ENCODE measurements at places on chromosomes 3 and 15.

DNA sequence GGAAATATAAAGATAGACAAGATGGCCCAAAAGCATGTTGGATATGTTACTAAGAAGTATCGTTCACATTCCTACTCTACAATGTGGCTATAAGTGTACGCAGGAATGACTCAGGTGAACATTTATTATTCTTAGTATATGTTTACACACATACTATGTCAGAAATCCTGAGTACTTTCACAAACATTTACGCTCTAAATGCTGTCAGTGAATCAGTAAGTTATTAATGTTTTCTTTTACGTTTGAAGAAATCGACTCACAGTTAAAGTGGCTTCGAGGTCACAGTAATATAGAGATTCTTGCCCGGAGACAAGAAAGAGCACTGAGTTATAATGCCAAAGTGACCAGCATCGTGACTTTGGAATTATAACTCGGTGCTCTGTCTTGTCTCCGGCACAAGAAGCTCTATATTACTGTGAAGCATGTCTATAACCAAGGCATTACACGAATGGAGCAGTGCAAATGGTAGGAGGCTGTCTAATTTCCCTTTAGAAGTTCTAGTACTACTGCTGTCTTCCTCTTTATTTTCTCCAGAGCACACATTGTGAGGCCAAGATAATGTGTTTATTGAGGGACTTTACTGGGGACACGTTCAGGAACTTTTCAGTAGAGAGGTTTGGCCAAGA lies 61.8 kb upstream of the P3H2 start:
- no peak for DNase-seq

- no peak for DNase-seq
Observed at GRCh38 chr15:65612616-65612946, 1.6 kb upstream of the INTS14 start.

DNA sequence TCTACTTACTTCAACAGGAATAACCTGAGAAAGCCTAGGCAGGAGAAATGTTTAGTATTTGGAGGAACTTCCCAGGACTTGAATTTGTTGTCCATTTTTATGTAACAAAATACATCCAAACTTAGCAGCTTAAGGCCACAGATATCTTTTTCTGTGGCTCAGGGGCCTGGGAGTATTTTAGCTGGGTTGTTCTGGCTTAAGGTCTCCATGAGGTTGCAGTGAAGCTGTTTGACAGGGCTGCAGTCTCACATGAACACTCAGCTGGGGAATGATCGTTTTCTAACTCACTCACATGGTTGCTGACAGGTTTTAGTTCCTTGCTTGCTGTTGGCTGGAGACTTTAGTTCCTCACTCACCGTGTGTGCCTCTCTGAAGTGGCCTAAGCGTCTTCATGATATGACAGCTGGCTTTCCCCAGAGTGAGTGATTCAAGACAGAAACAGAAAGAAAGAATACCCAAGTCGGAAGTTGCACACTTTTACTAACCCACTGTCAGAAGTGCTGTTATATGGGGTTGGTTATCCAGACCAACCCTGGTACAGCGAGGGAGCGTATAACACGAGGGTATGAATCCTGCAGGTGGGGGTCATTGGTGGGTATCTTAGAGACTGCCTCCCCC lies 229.7 kb upstream of the TBL1XR1 start:
- no peak for DNase-seq

GRCh38 chr15:70227147-70227546 lies 129.4 kb upstream of the TLE3 start:
- no peak for DNase-seq

DNA sequence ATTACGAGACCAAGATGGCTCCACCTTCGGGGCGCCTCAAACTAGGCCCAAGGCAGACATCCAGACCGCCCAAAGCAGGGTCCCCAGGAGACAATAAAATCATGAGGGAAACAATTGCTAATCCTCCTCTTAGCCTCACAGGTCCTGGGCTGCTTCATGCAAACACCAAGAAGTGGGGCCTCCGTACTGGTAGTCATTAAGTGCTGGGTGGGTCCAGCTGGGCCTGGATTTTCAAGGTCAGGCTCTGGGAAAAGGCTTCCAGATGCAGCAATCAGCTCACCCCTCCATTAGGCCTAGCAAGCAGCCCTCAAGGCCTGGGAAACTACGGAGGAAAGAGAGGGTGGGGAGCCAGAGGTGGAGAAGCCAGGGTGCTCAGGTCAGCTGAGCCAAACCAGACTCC lies 634 bp downstream of the FBXL22 start:
- no peak for DNase-seq

- DNase-seq: no peak
Observed at GRCh38 chr15:65424683-65425082, 1.9 kb upstream of the IGDCC4 start.

DNA sequence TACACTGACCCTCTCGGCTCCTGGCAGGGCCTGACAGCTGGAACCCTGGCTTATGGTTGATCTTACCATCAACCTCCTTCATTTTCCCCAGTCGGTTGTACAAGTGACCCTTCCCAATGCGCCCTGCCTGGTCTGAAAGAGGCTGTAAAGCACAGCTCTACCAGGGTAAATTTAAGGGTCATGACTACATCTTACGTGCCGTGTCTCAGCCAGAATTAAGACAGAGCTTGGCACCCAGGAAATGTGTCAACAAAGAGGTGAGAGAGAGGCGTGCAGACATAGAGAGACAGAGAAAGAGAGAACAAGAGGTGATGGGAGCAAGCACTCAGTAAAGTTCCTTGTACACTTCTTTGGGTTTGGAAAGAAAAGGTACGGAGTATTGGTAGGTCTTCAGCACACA lies 28.8 kb downstream of the HOMER2 start:
- no peak for DNase-seq

GRCh38 chr15:71611553-71612396 lies 198.6 kb upstream of the NR2E3 start:
- DNase-seq: no peak

DNA sequence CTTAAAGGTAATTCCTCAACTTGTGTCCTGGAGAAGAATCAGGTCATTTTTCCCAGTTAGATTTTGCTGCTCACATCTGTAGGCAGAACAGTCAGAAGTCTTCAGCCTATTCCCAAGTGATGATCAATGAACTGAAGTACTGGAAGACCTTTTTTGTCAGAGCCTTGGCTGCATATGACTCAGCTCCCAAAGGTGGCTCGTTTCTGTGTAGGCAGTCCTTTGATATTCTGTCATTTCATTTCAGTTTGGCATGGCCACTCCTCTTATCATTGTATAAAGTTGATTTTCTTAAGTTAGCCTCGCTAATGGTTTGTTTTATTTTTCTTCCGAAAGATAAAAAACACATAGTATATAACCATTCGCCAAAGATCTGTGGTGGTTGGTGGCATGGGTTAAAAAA lies 90.7 kb downstream of the KLHL25 start:
- DNase-seq: no peak

GRCh38 chr15:45386420-45386819 lies 8.1 kb upstream of the GATM start:
- no peak for DNase-seq

DNA sequence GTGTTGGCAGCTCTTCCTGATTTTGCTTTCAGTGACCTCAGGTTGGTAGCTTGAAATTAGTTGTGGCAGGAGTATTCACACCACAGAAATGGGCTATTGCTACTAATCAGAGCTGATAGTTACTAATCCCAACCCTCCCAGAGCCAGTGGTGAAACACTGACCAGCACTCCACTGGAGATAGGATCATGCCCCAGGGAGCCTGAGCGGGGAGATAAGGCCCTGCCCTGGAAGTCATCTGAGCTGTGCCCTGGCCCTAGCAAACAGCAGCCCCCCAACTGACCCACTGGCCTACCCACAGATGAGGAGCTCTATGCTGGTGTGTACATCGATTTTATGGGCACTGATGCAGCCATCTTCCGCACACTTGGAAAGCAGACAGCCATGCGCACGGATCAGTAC lies 9.4 kb upstream of the GNAT1 start:
- DNase-seq: no peak

DNA sequence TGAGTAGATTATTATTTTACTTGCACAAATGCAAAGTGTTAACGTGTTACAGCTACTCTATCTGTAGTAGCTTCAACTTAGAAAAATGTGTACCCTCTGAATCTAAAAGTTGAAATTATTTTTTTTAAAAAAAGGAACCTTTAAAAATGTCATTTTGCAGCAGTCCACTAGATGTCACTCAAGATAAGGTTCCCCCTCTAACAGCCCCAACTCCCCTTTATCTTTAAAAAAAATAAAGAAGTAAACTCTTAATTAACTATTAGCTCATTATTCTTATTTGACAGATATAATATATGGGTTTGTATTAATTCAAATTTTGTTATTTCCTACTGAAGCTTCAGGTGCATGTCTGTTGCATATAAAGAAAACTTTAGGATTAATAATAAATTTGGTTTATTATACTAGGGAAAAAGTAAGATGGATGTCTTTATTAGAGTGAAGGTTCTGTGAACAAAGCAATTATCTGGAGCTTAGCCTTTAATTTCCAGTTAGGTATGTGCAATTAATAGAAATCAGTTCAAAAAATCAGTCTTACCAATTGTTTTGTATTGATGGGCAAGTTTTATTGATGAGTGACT lies 288.5 kb downstream of the VGLL3 start:
- DNase-seq: no peak

- DNase-seq: no peak
Observed at GRCh38 chr15:86555098-86555497, 475.4 kb downstream of the AGBL1 start.

DNA sequence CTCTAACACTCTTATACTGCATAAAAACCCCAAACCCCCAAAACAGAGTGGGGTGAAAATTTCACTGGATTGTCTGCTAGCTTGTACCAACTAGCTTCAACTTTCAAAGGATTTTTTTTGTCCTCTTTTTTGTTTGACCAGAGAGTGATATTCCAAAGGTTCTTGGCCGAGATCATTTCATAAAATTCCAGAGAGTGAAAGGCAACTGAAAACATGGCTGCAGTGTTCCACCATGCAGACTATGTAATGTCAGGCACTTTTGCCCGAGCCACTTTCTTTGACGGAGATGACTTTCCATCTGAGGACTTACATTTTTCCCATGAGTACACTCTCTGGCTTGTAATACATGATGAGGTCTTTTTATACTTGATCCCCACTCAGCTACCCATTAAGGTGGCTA lies 107.5 kb downstream of the TIGIT start:
- no peak for DNase-seq

GRCh38 chr3:78025916-78026315 lies 986.0 kb downstream of the ROBO2 start:
- DNase-seq: no peak

DNA sequence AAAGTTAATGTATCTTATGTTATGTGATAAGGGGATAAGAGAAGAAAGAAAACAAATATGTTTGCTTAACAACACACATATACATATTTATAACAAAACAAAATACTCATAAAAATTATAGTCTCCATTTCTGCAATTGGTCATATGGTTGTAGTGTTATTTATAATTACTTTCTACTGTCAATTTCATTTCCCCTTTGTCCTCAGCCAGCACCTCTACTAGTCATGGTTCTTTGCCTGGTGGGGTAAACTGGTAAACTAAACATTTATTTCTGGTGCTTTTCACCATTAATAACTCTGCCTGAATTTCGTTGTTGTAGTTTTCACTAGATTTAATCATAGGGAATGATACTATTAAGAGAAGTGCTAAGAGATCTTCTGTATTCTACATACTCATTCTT lies 88.0 kb upstream of the ALCAM start:
- DNase-seq: no peak

GRCh38 chr3:100412912-100413590 lies 11.7 kb downstream of the LNP1 start:
- no peak for DNase-seq

GRCh38 chr3:157127831-157128767 lies 31.8 kb downstream of the CCNL1 start:
- DNase-seq: peak; percentile 66

GRCh38 chr15:51163843-51164242 lies 69.1 kb upstream of the TNFAIP8L3 start:
- no peak for DNase-seq

- no peak for DNase-seq
Observed at GRCh38 chr15:60536951-60537350, 58.0 kb upstream of the ICE2 start.

DNA sequence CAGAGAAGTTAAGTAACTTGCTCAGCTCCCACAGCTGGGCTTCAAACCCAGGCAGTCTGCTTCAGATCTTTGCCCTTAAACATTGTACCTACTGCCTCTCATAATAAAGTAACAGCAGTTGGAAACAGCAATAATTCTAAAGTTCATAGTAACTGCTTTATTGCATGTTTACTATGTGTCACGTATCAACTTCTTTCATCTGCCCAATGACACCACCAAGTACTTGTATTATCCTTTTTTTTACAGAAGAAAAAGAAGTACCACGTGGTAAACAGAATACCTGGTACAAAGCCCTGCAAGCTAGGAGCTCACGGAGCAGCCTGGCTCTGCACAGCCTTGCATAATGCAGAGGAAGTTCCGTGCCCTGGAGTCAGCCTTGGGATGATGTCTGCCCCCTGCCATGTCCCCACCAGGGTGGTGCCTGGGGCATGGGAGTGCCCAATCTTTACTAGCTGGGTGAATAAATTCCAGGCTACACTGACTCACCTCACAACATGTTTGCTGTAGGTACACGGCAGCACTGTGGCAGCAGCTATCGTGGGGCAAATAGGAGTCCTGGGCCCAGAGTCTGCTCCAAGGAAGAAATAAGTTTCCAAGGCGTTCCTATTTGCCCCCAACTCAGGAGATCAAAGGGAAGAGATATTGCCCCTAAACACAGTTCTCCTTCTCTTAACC lies 77.2 kb downstream of the LDHAL6B start:
- DNase-seq: no peak

DNA sequence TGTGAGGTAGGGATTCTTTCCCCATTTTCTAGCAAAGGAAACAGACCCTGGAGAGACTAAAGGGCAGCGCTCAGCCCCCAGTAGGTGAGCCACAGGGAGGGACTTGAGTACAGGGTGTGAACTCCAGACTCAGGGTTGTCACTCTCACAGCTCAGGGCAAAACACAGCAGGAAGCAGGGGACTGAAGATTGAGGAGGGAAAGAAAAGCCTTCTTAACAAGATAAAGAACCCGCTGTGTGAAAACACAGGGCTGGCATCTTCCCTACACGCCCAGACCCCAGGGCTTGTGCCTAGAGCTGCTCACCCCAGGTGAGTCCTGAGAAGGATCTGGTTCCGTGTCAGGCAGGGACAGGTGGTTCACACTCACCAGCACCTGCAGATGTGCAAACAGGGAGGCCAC lies 59.6 kb downstream of the ABTB1 start:
- DNase-seq: no peak

Data from Right ventricle myocardium superior (tissue), 1 donor.